ENCODE measurements at places on chromosomes 6 and 20.

- DNase-seq: no peak
These were observed 80.5 kb upstream of the SSTR4 start for GRCh38 chr20:22954661-22955060.

DNA sequence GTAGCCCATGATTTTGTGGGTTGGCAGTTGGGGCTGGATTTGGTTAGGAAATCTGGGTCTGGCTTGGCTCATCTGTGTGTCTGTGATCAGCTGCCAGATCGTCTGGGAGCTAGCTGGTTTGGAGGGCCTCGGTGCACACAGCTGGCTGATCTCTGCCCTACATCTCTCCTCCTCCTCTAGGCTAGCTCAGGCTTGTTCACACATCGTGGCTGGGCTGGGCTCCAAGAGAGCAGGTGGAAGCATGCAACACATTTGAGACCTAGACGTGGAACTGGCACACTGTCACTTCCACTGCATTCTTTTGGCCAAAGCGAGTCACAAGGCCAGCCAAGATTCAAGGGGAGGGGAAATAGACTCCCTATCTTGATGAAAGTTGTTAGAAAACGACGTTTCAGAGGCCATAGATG lies 15.9 kb downstream of the NDUFAF5 start:
- no peak for DNase-seq

DNA sequence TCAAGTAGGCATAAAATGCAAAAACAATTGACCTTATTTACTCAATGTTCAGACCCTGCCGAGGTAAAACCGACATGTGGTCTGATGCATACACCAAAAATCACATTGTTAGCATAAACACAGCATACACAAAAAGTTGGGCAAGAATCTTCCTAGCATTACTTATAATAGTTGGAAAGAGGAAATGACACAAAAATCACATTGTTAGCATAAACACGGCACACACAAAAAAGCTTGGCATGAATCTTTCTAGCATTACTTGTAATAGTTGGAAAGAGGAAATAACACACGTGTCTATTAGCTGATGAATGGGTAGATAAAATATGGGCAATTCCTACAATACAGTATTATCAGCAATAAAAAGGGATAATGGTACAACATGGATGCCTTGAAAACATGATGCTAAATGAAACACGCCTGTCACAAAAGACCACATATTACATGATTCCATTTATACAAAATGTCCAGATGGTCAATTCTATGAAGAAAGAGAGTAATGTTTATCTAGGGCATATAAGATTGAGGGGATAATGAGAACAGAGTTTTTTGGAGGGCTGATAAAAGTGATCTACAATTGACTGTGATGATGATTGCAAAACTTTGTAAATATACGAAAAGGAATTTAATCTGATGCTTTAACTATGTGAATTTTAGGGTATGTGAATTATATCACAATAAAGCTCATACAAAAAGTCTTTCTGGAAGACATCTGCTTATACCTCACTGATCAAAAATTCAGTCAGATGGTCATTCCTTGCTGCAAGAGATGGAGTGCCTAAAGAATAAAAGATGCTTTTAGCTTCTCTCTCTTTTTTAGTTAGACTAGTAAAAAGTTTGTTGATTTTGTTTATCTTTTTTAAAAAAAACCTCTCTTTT lies 1019.5 kb upstream of the CITED2 start:
- DNase-seq: no peak

GRCh38 chr6:52964318-52964717 lies 30.8 kb downstream of the GSTA4 start:
- DNase-seq: no peak

GRCh38 chr6:32484614-32484998 lies 44.9 kb downstream of the HLA-DRA start:
- no peak for DNase-seq

GRCh38 chr20:44955270-44955669 lies 4.9 kb downstream of the TOMM34 start:
- DNase-seq: no peak

- DNase-seq: peak; percentile 37
These were observed 89.1 kb upstream of the CLDN20 start for GRCh38 chr6:155174576-155175211.

GRCh38 chr6:154539593-154540269 lies 29.2 kb upstream of the CNKSR3 start:
- DNase-seq: no peak

DNA sequence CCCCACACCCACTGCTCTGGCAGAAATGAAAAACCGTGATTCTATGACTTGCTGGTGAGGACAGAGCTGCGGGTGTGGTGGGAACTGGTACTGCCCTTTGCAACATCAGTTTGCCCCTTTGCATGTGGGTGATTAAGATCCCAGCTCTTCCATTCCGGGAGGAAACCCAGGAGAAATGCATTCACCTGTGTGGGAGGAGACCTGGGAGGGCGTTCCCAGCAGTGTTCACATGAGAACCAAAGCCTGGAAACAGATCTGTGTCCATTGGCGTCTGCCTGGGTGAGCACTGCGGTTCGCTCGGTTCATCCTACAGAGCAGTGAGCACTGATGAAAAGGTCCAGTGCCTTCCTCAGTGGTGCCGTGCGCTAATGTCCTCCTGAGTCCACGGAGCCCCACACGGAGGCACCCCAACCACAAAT lies 89.7 kb downstream of the SMOC2 start:
- no peak for DNase-seq

DNA sequence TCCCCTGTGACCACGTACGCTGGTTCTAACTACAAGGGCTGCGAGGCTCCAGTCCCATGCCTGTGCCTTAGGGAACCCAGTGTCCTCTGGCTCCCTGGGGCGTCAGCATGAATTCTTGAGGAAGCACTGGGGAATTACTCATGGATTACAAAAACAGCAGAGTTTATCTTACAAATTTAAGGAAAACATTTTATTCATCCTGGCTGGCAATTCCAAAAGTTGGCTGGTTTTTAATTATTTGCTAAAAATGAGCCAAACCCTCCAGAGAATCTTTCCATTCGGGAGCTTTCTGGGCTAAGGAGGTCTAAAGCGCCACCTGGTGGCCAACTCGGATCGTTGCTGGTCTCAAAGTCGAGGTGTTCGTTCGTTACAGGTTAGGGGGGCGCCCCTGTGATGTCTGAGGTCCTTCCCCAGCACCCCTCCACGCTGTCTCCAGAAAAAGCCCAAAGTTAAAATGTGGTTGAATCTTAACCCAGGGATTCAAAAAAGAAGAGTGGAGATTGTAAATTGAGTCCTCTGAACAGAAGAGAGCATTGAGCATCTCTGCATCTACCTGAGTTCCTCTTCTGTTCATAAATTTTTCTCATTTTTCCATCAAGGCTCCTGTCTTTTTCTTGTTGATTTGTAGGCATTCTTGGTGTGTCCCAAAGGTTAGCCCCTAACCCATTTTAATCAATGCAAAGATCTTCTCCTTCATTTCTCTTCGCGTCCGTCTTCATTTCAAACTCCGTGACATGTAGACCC lies 99.4 kb downstream of the BFSP1 start:
- DNase-seq: peak; percentile 52
